ENCODE measurements at places on chromosomes 12 and 14.

GRCh38 chr14:100403105-100403504 lies 80.0 kb downstream of the SLC25A47 start:
- DNase-seq = no peak

DNA sequence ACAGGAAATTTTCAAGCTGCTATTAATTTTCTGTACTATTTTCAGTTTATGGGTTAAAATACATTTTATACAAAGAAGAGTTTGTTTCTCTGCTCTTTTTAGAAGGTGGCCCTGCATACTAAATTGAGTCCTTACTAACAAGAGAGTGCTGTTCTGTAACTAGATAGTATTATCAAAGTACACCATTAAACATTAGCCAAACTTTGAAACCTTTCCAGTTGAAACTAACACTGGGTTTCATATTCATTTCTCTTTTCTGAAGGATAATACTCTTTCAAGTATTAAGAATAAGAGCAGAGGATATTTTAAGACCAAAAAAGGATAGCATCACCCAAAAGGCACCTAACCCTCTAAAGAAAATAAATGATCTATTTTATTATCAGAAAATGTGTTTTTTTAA lies 47.2 kb downstream of the PEBP1 start:
- DNase-seq = no peak

DNA sequence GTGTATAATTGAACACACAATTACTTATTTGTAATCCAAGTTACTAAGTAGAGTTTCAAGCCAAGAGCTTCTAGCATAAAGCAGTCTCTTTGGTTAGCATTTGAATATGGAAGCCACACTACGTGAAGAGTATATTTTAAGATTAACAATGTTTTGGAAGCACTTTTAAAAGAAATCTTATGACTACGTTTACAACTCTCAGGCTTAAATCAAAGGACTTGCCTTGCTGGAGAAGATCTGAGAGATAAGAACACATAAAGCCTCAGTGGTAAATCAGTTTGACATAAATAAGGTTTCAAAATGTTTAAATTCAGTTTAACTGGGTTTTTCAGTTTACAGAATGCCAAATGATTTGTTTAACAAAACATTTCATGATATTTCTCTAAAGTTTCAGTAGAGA lies 161.9 kb upstream of the PDE3A start:
- DNase-seq = no peak

DNA sequence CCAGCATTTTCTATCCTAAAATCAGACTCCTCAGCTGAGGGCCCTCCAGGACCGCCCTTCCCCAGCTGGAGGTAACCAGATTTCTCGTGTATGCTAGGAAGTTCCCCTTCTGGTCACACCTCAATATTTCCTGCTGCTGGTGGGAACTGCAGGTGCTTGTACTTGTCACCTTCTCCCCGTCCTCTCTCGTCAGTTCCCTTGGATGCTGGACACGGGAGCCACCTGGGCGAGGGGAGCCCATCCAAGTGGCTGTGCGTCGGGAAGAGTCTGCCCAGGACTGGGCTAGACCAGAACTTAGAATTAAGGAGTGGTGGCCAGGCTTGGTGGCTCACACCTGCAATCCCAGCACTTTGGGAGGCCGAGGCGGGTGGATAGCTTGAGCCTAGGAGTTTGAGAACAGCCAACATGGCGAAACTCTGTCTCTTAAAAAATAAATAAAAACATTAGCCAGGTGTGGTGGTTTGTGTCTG lies 23.2 kb upstream of the KIF26A start:
- no peak for DNase-seq

DNA sequence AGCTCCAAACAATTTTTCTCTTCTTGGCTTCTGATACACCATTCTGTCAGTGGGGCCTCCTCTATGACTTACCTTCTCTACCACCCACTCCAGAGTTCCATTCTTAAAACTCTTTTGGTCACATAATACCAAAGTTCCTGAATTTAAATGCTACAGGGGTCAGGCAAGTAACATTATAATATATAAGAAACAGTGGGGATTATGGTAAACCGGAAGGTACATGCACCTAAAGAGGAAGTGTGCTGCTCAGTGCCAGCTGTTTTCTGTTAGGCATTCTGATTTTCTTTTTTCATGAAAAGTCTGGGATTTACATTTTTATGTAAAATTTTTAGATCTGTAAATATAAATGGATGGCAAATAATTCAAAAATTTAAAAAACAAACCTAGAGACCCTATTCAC lies 39.9 kb downstream of the SOS2 start:
- no peak for DNase-seq

DNA sequence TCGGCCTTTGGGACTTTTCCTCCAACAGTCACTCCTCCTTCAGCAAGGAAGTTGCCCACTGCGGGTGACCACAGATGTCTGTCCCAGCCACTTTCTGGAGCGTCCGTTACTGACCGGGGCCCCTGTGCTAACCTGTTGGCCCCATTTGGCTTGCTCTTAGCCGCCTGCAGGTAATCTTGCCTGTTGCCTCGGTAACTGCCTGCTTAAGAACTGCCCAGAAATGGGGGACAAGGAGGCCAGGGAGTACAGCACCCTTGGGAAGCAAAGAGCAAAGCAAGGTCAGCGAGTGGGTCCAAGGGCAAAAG lies 338.8 kb upstream of the SFSWAP start:
- no peak for DNase-seq

- no peak for DNase-seq
Measured at GRCh38 chr12:105001476-105001875, 15.4 kb downstream of the NOPCHAP1 start.

DNA sequence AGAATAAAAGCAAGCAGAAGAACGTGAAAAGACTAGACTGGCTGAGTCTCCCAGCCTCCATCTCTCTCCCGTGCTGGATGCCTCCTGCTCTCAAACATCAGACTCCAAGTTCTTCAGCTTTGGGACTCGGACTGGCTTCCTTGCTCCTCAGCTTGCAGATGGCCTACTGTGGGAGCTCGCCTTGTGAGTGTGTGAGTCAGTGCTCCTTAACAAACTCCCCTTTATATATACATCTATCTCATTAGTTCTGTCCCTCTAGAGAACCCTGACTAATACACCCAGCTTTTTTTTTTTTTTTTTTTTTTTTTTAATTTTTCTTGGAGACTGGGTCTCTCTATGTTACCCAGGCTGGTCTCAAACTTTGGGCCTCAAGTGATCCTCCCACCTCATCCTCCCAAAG lies 46.9 kb downstream of the ACTN1 start:
- no peak for DNase-seq

DNA sequence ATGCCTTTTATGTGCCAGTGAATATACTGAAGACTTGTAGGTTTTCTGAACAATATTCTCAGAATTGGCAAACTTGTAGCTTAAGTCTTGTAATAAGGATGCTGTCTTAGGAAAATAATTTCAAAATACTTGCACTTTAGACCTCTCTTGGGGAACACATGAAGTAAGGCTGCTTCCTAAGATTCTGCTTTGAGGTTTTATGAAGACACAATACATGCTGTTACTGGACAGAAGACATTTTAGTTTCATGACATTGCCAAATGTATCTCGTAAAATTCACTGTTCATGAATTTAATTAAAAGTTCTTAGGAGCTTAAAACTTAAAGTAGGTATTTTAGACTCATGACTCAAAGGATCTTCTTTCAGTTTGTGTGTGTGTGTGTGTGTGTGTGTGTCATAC lies 80.7 kb downstream of the RAD51B start:
- no peak for DNase-seq

DNA sequence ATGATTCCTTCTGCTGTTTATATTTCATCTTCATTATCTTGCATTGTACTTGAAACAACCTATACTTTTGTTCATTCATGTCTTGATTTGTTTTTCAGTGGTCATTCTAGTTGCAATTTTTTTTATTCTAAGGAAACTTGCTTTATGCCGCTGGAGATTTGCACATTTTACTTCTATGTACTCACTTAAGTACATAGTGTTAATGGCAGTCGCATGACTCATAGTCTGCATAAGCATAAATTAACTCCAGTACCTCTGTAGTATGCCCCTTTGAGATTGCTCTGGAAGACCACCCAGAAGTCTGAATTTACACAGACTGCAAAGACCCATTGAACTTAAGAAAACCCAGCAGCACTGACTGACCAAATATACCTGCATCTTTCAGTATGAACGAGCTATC lies 77.0 kb downstream of the MSRB3 start:
- DNase-seq = no peak

Measured in activated T-cell treated with anti-CD3 and anti-CD28 coated beads, Interleukin-2, amount 50 U/mL, for 1 hour (primary cell).